GM23338 (cell line): ENCODE measurements at places on chromosomes 1 and 21. TPM values are rescaled to one million over a fixed set of nuclear protein-coding genes. Genes with fewer than 3 reads are reported as not detected.

- H3K4me3 ChIP-seq, result no peak overlapping the region
- no peaks in the 10 kb centered on the region for H3K36me3 ChIP-seq
Observed at GRCh38 chr1:43274125-43274803, 4.5 kb downstream of the TMEM125 start.

ZBTB7B gene
- total RNA-seq, result 19.3 and 32.6 TPM in 2 replicates

GRCh38 chr1:116574581-116575291 lies 3.9 kb upstream of the CD58 start:
- peaks cover 22% of the 10 kb centered on the region for H3K4me1 ChIP-seq
- peaks cover 8% of the 10 kb centered on the region for H3K27me3 ChIP-seq
- H3K27ac ChIP-seq, result no peak overlapping the region
- no peak overlapping the region for H3K4me3 ChIP-seq

DNA sequence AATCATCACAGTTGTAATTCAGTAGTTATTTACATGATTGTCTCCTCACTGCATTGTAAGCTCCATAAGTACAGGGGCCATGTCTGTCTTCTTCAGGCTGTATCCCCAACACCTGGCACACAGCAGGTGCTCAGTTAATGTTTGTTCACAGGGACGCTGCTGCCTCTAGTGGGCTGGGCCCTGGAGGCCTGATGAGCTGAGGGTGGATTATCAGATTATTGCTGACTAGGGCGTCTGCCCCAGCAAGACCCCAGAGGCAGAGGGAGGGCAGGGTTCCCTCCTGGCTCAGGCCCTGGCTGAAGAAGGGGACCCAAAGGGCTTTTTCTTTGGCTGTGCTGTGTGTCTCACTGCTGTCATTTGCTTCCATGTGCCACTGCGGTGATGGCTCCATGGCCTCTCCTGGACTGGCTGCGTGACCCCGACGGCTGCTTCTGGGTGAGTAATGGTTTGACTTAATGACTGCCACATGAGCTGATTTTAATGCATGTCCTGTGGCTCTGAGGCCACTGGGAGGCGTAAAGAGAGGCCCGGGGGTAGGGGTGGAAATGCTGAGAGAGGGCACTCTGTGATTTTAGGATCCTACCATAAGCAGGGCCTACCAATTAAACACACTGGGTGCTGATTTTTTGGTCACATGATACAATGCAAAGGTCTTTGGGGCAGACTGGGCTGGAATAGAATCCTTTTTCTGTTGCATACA lies 20.8 kb upstream of the EPB41 start:
- no peaks in the 10 kb centered on the region for H3K36me3 ChIP-seq
- peaks cover 6% of the 10 kb centered on the region; the same call in 1 of the 2 replicates for H3K27me3 ChIP-seq
- peak; percentile 81 for DNase-seq
- H3K4me1 ChIP-seq, result no peaks in the 10 kb centered on the region
- no peak overlapping the region for H3K4me3 ChIP-seq

- DNase-seq, result no peak
- no peak overlapping the region for H3K4me3 ChIP-seq
- H3K27ac ChIP-seq, result no peak overlapping the region
- 0 out of 2 replicates have a peak, but pooled peaks cover 1% of the 10 kb centered on the region for H3K27me3 ChIP-seq
- peaks cover 16% of the 10 kb centered on the region; the same call in 1 of the 2 replicates for H3K4me1 ChIP-seq
Observed at GRCh38 chr1:55007625-55008024, 8.9 kb downstream of the BSND start.

FCER1A gene
- not detected in 2 replicates for total RNA-seq

GRCh38 chr1:15994590-15995351 lies 9.3 kb upstream of the SRARP start:
- DNase-seq, result peak; percentile 61
- H3K27me3 ChIP-seq, result no peaks in the 10 kb centered on the region
- no peak overlapping the region for H3K4me3 ChIP-seq
- H3K36me3 ChIP-seq, result no peaks in the 10 kb centered on the region
- H3K27ac ChIP-seq, result no peak overlapping the region

DNA sequence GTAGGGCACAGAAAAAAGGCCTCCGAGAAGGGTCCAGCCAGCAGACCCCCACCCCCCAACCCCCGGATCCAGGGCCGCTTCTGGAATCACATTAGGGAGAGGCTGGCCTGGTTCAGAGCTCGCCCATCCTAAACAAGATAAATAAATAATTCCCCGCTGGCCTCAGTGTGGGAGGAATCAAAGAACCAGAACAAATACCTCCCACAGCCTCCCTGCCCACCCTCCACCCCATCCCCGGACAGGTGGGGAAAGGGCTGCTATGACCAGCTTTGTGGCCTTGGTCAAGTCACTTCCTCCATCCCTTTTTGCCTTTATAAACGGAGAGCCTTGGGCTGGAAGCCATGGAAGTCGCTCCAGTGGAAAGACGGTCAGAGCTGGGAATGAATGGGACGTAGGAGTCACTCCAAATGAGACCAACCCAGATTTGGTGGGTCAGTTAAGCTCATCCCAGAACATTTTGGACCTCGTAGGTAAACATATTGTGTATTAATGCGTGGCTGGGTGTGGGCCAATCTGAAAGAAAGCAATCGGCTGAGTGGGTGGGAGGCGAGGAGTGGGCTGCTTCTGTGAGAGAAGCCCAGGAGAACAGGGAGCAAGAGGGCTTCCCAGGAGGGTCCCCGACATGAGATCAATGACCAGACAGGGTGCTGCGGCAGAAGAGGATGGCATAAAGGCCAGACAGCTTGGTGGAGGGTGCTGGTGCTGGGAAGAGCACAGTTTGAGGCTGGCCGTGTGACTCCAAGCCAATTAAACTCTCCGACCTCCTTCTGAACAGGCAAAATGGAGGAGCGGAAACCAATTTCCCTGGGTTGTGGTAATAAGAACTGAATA lies 63.3 kb downstream of the MEF2D start:
- peak overlapping the region; percentile 51; the same call in 1 of the 2 replicates for H3K4me3 ChIP-seq
- H3K27ac ChIP-seq, result no peak overlapping the region
- peaks cover 58% of the 10 kb centered on the region for H3K4me1 ChIP-seq
- H3K36me3 ChIP-seq, result no peaks in the 10 kb centered on the region; the same call in 1 of the 2 replicates
- H3K27me3 ChIP-seq, result peaks cover 100% of the 10 kb centered on the region
- DNase-seq, result no peak

- H3K36me3 ChIP-seq, result no peaks in the 10 kb centered on the region; the same call in 1 of the 2 replicates
- no peak overlapping the region for H3K27ac ChIP-seq
- H3K4me3 ChIP-seq, result no peak overlapping the region
- no peaks in the 10 kb centered on the region for H3K4me1 ChIP-seq
- H3K27me3 ChIP-seq, result no peaks in the 10 kb centered on the region
- no peak for DNase-seq
Observed at GRCh38 chr1:172906778-172907592, 143.8 kb downstream of the TNFSF18 start.
